ENCODE measurements at places on chromosomes 4 and X. TPM values are rescaled to one million over a fixed set of nuclear protein-coding genes. Genes with fewer than 3 reads are reported as not detected.

Gene FRAS1
- total RNA-seq = 1.7 TPM

Gene CCDC110
- not detected for total RNA-seq

Gene DLG3
- 3.7 TPM for total RNA-seq

Gene ZDHHC15
- total RNA-seq = not detected

Gene BEX5
- total RNA-seq = not detected

Gene DDX53
- not detected for total RNA-seq

Gene RASL11B
- not detected for total RNA-seq

Gene EMCN
- not detected for total RNA-seq

Gene USP26
- total RNA-seq = not detected

Gene STPG2
- not detected for total RNA-seq

Gene ETDA
- total RNA-seq = not detected

Gene DMD
- total RNA-seq = 0.05 TPM

Gene NAP1L2
- total RNA-seq = 0.88 TPM

Gene PDGFRA
- 1.1 TPM for total RNA-seq

Gene GAGE12H
- not detected for total RNA-seq

Gene TEC
- 2.3 TPM for total RNA-seq

Gene ZMAT1
- 0.05 TPM for total RNA-seq

Gene BOD1L1
- total RNA-seq = 17.3 TPM

Gene CHRDL1
- not detected for total RNA-seq

Gene RS1
- not detected for total RNA-seq

Gene CXCL11
- 0.19 TPM for total RNA-seq

Gene AP1S2
- total RNA-seq = 17.9 TPM

Gene SPANXA1
- not detected for total RNA-seq

Gene CACNA1F
- not detected for total RNA-seq

Gene NEIL3
- total RNA-seq = 8.7 TPM

Gene SHROOM2
- 0.48 TPM for total RNA-seq

Gene MAGEB1
- total RNA-seq = not detected

Gene F8A2
- not detected for total RNA-seq

Gene BGN
- not detected for total RNA-seq

Gene GPRASP3
- 4.0 TPM for total RNA-seq

Gene ATP1B4
- not detected for total RNA-seq

Gene NALF2
- 6.0 TPM for total RNA-seq

Gene HEPH
- total RNA-seq = not detected

Gene EGF
- 0.33 TPM for total RNA-seq

Gene TXK
- not detected for total RNA-seq

Gene C4orf51
- not detected for total RNA-seq

Gene AGTR2
- total RNA-seq = not detected

Gene GPR78
- total RNA-seq = not detected

Gene FMR1NB
- total RNA-seq = not detected

Gene OPRPN
- total RNA-seq = not detected

Gene WDFY3
- total RNA-seq = 9.6 TPM

Gene DTHD1
- total RNA-seq = not detected

Gene GALNT7
- 28.6 TPM for total RNA-seq

Gene ABCD1
- 3.6 TPM for total RNA-seq
